ENCODE measurements at places on chromosomes 3 and 15.

GRCh38 chr3:40921251-40921650 is 278.1 kb upstream of the CTNNB1 start:
- DNase-seq, result no peak

- no peak for DNase-seq
Measured at GRCh38 chr3:23002151-23002550, 201.0 kb upstream of the UBE2E2 start.

- no peak for DNase-seq
Measured at GRCh38 chr15:31320022-31320421, 6.6 kb upstream of the KLF13 start.

GRCh38 chr15:72474466-72474911 is 359 bp downstream of the ARIH1 start:
- no peak for DNase-seq

- DNase-seq, result no peak
Measured at GRCh38 chr3:132464066-132464465, 46.8 kb downstream of the DNAJC13 start.

GRCh38 chr3:11556851-11557644 is 86.7 kb downstream of the VGLL4 start:
- DNase-seq, result peak; percentile 75

DNA sequence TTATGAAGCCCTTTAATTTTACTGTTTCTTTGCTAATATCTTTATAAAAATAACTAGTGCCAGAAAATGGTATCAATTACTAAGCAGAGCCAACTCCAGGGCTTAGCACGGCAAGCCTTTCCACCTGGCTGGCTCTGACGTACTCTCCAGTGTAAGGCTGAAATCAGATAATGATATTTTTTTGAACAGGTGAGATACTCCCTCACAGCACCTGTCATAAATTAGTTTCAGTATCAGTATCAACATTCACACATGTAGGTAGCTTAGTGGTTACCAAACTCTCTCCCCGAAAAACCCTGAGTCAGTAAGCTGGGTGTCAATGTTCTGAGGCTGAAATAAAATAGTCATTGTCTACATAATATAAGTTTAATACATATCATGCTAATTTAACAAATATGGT is 710.1 kb downstream of the SQOR start:
- no peak for DNase-seq

- no peak for DNase-seq
Measured at GRCh38 chr15:94105760-94106159, 125.6 kb upstream of the MCTP2 start.

GRCh38 chr15:50302581-50302980 is 37.1 kb upstream of the HDC start:
- DNase-seq, result no peak

GRCh38 chr3:172286548-172287148 is 161.6 kb downstream of the GHSR start:
- no peak for DNase-seq

GRCh38 chr15:83853232-83853631 is 199.3 kb downstream of the ADAMTSL3 start:
- no peak for DNase-seq

DNA sequence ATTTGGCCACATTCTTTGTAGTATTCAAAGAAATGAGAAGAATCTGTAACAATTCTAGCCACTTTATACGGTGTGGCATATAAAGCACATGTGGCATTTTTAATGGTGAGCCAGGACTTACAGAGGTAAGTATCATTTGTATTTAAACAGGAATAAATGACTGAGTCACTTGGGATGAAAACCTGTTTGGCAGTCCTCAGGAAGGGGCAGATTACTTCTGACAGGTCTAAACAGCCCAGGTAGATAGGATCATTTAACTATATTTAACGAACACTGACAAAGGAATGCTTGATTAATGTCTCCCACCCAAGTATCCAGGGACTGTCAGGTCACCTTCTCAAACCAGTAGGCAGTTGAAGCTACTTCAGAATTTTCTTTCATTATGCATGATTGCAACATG is 241.5 kb upstream of the SATB1 start:
- DNase-seq, result no peak

GRCh38 chr3:63912768-63913588 is 795 bp upstream of the SCAANT1 start:
- DNase-seq, result peak; percentile 47

DNA sequence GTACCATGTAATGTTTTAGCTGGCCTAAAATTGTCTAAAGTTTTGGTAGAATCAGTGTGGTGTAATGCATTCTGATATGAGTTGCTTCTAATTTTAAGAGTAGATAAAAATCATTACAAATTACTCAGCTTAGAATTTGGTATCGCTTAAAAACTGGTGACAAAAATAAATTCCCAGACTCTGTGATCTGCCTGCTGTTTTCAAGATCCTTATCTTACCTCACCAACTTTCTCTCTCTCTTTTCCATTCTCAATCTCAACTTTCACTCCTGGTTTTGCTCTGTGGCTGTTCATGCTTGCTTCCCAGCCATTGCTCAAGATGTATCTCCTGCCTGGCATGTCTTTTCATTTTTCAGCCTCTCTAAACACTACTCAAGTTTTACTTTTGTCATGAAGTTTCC is 45.7 kb downstream of the TCF12 start:
- DNase-seq, result no peak

GRCh38 chr3:189638276-189639031 is 7.3 kb downstream of the TP63 start:
- no peak for DNase-seq

- DNase-seq, result no peak
Measured at GRCh38 chr3:105278688-105279087, 88.0 kb upstream of the ALCAM start.

GRCh38 chr3:9826815-9827573 is 16.8 kb downstream of the RPUSD3 start:
- no peak for DNase-seq

DNA sequence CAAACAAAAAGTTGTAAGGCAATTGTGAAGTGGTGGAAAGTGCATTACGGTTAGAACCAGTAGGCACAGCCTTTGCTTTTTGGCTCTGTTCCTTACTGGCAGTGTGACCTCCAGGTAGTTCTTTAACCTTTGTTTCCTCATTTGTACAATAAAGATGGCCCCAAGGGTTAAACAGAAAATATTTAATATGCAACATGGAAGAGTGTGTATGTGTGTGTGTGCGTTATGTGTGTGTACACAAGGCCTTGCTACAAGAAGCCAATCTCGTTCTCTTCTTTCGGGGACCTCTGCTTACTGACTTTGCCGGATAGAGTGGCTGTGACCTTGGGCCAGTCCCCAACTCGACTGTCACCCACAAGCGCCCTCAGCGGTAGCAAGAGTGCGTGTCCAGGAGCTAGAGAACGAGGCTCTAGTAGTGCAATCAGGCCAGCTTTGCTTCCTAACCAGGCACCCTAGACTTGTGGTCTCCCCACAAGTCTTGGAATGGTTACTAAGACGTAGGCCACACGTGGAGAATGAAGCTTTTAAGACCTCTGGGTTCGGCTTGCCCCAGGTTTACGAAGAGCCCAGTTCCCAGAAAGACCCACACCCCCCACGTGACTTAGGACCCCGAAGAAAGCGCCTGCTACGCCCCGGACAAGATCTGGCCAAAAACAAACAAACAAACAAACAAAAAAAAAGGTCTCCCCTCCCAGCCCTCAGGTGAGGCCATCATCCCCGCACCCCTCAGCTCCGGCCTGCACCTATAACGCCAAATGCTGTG is 593 bp downstream of the CIAO2A start:
- DNase-seq, result peak; percentile 54

GRCh38 chr3:69768438-69768837 is 29.2 kb downstream of the MITF start:
- no peak for DNase-seq

GRCh38 chr15:83582381-83582780 is 71.5 kb upstream of the ADAMTSL3 start:
- DNase-seq, result no peak

DNA sequence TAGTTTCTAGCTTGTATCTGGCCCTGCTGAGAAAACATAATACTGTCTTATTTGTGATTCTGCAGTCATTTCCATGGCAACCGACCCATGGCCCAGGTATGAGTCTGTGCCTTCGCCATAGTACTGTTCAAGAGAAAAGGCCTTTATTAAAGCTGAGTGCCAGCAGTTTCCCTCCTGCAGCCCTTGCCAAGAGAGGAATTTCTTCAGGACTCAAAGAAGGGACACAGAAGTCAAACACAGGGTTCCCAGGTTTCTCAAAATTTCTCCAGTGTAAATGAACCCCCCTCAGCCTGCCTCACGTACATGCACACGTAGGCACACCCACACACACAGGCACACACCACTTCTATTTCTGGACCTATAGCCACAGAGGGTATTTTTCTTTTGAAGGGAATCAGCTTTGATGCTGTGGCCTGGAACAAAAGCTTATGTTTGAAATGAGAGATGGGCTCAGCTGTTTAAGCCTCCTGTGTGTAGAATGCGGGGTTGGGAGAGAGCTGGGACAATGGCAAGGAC is 269.2 kb downstream of the PDCD6IP start:
- no peak for DNase-seq

DNA sequence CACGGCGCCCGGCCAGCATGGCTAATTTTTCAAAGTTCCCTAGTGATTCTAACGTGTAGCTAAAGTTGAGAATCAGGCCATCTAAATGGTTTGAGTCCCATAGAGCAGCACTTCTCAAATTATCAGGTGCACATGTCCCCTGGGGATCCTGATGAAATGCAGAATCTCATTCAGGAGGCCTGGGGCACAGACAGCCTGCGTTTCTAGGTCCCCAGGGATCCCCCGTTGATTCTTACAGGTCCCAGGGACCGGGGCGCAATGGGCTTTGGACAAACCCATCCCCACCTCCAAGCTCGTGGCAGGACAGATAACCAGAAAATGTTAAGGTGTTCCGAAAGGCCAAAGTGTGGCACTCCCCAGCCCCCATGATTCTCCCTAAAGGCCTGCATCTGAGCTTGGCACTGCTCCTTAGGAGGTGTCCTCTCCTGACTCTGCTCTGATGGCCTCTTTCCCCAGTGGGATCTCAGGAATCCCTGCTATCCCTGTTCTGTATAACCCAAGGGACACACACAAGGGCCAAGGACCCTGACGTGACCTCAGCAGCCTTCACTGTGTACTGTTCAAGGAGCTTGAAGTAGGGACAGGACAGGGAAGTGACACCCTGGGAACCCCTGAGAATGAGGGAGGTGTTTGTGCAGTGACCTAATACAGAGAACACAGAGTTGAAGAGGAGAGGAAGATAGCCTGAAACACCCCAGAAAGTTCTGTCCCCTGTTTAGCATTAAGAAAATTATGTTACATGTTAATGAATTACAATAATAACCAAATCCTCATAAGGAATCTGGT is 8.0 kb downstream of the LRRK1 start:
- no peak for DNase-seq

All from psoas muscle (tissue), 8 donors.